ENCODE measurements at places on chromosomes 4 and X.

- DNase-seq: no peak
Observed at GRCh38 chr4:150976478-150977118, 38.5 kb downstream of the LRBA start.

DNA sequence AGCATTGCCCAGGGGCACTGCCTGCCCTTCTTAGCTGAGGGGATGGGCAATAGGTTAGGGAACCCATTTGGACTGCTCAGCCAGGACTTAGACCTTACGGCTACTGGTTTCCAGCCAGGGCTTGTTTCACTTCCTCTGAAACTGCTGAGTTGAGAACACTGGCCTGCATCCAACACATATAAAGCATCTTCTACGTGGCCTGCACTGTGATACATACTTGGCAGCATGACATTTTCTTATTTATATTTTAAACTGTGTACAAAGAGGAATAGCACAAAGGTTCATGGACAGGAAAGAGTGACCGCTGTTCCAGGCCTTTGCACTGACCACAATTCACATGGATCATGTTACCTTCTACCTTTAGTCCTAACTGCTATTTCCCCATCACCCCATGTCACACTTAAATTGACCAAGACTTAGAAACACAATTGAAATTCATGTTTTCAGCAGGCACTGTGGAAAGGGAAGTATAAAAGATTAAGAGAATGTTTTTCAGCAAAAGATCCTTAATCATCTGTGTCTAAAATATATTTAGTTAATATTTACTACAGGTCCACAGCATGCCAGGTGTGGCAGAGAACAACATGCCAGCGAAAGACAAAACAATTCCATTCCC lies 43.7 kb downstream of the NLGN4X start:
- no peak for DNase-seq

DNA sequence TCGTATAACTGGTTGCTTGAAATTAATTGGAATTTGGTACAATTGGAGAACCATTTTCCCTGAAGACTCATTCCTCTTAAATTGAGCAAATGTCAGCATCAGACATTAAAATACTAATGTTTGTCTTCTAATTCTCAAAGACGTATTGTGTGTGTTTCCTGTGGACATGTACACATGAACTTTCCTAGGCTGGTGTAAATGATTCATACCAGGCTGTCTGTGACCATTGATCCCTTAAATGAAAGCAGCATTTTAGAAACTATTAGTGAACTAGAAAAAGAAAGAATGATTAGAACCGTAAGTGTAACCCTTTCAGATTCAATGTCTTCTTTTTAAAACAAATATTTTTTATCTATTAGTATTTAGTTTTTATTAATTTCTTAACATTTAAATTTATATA lies 332.9 kb downstream of the PPP3CA start:
- DNase-seq: no peak

DNA sequence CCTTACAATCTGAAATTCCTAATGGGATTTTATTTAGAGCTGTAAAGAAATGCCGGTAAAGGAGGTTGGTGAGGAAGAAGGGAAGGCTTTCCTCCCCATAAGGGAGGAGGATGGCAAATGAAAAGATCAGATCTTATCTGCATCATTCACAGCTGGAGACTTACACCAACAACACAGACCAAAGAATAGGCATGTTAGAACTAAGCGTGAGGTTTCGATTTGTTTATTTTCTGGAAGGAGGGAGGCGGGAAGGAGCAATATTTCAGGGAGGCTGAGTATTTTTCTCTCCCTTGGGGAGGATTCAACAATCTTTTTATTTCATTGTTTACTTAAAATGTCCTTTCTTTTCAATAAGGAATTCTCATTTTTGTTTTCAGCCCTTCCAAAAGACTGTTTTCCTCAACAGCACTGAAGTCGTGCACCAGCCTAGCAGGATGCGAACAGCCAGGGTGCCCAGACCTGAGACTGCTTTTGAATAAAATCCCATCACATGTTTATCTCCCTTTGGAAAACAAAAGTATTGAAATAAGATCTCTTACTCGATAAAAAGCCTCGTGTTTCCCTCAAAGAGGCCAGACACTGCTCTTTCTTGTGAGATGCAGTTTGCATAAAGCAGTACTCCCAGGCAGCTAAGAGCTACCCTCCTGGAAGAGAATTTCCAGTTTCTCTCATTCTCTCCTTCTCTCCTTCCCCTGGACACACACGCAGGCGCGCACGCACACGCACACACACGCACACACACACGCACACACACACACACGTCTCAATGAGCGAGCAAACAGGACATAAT lies 236.1 kb downstream of the MGST2 start:
- DNase-seq: no peak

- no peak for DNase-seq
Observed at GRCh38 chrX:153867139-153867538, 18.8 kb downstream of the L1CAM start.
